NCI-H2171 (cell line): ENCODE measurements at places on chromosomes 2 and 18.

DNA sequence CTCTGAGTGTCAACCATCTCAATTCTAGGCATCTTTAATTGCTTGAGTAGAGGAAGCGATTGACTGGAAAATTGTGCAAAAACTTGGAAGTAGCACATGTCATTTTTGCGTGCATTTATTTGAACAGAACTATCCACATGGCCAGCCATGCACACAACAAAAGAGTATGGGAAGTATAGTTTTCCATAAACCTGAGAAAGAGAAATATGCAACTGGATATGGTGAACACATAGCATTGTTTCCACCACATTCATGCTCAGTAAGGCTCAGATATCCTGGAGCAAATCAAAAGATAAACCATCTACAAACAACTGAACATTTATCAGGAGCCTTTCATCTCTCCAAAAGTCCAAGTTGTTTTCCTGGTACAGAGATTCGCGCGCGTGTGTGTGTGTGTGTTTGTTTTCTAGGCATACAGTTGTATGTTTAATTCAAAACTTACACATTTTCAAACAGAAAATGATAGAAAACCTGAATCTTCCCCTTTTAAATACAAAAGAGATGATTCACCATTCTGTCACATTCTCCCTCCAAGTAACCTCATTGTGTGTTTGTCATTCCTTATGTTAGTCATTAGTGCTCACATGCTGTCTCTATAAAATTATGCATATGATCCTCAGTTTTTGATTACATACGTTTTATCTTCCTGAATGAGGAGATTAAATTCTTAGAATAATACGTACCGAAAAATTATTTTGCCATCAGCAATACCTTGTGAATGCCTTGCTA is 780.4 kb upstream of the NRXN1 start:
- DNase-seq, result no peak

DNA sequence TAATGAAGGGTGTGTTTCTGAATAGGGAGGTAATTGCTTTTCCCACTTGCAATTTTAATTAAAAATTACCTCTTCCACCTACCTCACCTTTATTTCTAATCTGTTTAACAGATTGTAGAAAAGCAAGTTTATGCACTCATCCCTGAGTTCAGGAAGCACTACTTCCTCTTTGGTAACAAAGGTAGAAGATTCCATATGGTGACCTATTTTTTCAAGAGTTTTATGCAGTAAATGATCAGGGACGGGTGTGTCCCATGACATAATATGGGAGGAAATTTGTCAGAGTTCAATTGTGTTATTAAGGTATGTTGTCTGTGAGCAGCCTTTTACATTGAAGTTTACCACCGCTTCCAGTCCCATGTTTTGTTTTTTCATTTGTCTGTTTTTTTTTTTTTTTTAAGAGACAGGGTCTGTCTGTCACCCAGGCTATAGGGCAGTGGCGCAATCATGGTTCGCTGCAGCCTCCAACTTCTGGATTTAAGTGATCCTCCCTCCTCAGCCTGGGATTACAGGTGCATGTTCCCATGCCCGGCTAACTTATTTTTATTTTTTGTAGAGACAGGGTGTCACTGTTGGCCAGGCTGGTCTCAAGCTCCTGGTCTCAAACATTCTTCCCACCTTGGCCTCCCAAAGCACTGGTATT is 68.2 kb downstream of the ASAP2 start:
- no peak for DNase-seq

DNA sequence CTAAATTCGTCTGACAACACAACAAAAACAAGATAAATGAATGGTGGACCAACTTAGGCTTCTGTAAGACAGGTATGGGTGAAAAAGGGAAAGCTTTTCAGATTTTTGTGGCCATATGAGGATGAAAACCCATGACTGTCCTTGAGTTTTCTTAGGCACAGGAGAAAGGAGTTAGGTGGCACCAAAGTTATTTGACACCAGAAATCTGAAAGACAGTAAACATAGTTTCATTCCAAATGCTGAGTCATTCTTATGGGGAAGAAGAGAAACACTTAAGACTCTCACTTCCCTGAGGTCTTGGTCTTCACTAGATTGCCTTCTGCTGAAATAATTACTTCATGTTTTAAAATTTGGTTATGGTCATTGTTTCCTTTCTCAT is 5.2 kb upstream of the GPD2 start:
- no peak for DNase-seq

- no peak for DNase-seq
Observed at GRCh38 chr18:25016181-25016580, 335.8 kb downstream of the ZNF521 start.

DNA sequence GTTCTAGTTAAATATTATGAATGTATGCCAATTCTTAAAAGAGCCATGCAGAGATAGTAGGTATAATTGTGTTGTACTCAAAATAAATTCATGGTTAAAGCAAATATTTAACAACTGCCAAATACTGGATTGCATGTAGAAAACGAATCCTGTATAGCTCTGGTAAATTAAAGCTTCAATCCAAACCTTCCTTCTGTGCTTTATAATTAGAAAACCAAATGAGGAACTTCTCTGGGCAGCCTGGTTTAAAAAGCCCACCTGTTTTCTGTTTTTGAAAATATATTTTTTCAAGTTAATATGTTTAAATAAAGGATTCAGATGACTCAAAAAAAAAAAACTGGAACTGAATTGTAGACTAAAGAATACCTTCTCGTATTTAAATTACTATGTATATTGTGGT is 48.3 kb upstream of the ITGA4 start:
- DNase-seq, result no peak

DNA sequence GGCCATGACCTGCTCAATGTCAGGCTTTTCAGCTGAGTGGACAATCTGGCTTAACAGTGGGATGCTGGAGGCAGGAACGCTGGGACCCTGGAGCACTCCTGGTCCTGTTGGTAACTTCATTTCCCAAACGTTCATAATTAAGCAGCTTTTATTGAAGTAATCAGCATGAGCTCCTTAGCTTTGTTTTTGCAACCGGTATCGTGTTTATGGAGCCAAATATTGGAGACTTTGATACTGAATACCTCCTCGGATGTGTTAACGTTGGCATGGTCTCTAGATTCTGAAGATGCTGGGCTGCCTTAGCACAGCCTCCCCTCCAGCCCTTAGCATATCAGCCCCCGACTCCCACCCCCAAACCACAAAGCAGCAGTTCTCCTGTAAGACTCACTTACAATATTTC is 60.7 kb downstream of the OSR1 start:
- no peak for DNase-seq

GRCh38 chr18:1056404-1056803 is 151.7 kb downstream of the ADCYAP1 start:
- no peak for DNase-seq

GRCh38 chr2:120398996-120399888 is 53.3 kb downstream of the INHBB start:
- DNase-seq, result no peak

- no peak for DNase-seq
Observed at GRCh38 chr2:191318729-191319078, 73.5 kb downstream of the MYO1B start.

DNA sequence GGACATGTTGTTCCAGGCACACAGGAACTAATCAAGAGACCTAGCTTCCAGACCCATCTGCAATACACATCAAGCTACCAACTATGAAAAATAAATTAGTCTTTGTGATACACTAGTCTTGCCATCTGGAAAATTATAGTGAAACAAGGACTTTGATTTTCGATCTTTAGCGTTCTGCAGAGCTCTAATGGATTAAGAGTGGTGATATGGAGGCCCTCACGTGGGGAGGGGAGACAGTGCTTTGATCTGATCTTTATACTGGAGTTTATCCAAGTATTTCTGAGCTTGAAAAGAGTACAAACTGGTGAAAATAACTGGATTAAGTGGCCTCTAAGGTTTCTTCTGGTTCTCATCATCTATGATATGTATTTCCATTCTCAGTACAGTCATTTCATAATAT is 273.4 kb upstream of the CDH7 start:
- DNase-seq, result no peak

DNA sequence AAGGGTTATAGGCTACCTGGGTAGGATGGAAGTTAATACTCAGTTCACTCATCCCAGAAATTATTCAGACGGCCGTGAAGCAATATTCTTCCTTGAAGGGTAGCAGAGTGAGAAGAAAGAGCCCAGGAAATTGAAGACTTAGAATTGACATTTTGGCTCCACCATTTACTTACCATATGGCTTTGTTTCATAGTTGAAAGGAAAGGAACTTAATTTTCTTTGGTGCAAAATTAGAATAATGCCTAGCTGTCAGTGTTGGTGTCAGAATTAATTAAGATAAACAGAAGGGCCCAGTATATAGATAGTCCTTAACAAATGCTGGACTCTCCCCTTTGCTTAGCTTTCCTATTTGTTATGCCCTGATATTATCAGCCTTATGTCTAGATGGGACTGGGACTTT is 263.2 kb downstream of the KCNJ3 start:
- DNase-seq, result no peak

GRCh38 chr2:159706385-159706980 is 5.8 kb upstream of the MARCHF7 start:
- DNase-seq, result no peak

GRCh38 chr2:11254100-11254536 is 90.3 kb downstream of the ROCK2 start:
- no peak for DNase-seq

DNA sequence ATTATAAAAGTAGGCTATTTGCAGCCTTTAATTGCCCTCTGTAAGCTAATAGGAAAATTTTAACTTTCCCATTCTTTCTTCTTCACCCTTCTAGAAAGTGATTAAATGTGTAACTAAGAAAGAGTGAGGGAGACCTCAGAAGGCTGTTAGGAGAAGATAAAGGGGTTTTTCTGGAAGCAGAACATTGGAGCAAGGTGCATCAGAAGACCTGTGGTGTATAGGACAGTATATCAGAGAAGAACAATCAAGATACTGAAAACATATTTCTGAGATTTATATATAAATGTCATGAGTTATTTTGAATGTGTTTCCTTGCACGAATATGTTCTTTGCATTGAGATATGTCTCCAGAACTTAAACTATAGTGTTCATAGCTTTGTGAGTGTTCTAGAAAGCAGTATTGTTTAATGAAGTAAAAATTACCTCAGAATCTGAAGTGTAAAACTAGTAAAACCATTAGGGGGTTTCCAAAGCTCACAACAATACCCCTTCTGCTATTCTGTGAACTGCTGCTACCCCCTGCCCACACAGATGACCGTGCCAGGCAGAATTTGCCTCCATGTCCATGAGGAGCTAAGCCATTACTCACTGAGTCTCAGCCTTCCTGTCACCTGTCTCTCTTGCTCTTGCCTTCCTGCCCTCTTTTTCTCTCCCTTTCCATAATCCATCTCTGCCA is 537.9 kb downstream of the EPHA4 start:
- no peak for DNase-seq

DNA sequence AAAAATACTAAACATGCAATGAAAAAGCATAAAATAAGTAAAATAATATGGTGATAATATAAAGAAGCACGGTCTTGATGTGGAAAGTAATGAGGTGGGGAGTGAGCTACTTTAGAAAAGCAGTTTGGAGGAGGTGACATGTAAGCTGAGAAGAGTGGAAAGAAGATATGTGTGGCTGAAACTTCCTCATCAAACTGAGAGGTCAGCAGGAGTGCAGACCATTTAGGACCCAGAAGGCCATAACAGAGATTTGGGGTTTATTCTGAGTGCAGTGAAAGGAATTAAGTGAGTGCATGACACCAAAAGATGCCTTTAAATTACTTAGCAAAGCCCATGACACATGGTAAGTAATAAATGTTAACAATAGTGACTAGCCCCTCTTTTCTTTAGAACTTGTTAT is 24.4 kb upstream of the TMEM182 start:
- no peak for DNase-seq

- no peak for DNase-seq
Observed at GRCh38 chr2:29662861-29663260, 258.5 kb downstream of the ALK start.

GRCh38 chr18:10235661-10235952 is 218.8 kb upstream of the APCDD1 start:
- no peak for DNase-seq

DNA sequence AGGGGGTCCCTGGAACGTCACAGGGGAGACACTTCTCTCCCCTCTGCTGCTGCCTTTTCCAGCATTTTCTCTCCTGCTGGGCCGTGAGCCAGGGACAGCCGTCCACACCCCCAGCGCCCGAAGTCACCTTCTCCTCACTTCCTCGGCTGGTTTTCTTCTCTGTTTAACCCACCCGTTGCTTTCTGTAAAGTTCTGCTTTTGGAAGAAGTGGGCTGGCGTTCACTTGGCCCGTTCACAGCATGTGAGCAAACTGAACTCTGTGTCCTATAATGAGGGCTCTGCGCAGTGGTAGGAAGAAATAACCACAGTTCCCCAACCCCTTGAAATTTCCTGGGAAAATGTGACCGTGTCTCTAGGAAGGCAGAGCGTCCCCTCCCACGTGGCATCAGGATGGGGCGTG is 187.0 kb upstream of the HDAC4 start:
- DNase-seq, result no peak

- DNase-seq, result no peak
Observed at GRCh38 chr2:43631618-43632317, 5.3 kb upstream of the PLEKHH2 start.

DNA sequence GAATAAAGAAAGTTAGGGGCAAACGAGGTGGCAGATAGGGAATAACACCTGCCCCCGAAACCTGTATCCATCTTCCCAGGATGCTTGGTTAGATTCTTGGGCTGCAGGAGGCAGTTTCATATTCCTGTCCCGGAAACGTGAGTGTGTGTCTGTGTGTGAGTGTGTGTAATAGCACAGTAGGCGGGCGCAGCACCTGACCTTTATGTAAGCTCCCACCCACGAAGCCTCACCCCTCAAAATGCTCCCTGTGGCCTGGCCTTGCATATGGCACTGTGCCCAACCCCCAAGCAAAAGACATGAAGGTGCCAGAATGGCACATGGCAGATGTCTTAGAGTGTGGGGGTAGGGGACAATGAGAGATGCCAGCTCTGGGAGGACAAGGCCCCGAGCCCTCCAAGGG is 48.9 kb downstream of the EFR3B start:
- DNase-seq, result peak; percentile 29

DNA sequence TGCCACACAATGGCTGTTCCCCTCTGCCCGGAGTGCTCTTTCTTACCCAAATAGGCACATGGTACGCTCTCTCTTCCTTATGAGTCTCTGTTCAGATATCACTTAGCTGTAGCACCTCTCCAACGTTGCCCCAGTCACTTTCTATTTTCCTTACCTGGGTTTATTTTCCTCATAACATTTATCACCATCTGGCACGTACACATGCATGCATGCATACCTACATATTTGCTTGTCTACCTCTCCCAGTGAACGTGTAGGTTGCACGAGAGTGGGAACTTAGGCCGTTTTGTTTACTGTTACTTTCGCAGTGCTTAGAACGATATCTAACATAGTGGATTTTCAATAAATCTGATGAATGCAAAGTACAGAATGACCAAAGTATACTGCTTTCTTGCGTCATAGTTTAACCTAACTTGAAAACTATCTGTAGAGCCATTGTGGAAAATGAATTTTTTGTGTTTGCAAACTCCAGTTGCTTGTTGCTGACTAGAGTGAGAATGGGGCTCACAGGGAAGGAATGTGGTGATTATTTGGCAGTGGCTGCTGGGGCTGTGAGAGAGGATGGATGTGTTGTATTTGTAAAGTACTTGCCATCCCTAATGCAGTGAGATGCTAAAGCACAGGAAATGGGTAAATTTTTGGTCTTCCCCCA is 47.1 kb downstream of the ACSL3 start:
- DNase-seq, result no peak

- DNase-seq, result no peak
Observed at GRCh38 chr2:81734981-81735380, 1430.4 kb upstream of the LRRTM1 start.
